ENCODE measurements at places on chromosomes 5 and 9.

GRCh38 chr9:114225561-114226212, 70.3 kb downstream of the COL27A1 start:
- no peak for DNase-seq

GRCh38 chr5:152184266-152184665, 220.8 kb downstream of the NMUR2 start:
- DNase-seq = no peak

- peak; percentile 96 for DNase-seq
Measured at GRCh38 chr9:115596021-115596745, 478.2 kb upstream of the TNC start.

DNA sequence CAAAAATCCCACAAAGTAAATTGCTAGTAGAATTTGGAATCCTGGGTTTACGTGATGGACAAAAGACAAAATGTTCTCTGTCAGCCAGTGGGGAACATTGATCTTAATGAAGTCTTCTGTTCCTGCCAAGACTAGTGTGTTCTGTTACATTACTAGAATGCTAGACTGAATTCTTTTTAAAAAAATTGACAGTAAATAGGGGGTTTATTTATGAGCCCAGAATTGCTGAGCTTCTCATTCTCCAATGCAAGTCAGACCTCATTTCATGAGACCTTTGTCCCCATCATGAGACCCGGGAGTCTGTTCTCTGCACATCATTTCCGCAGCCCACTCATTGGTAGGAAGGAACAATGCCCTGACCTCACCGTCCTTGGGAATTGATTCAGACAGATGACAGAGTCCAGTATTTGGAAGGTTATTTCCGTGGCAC, 173.8 kb upstream of the OTULINL start:
- no peak for DNase-seq

DNA sequence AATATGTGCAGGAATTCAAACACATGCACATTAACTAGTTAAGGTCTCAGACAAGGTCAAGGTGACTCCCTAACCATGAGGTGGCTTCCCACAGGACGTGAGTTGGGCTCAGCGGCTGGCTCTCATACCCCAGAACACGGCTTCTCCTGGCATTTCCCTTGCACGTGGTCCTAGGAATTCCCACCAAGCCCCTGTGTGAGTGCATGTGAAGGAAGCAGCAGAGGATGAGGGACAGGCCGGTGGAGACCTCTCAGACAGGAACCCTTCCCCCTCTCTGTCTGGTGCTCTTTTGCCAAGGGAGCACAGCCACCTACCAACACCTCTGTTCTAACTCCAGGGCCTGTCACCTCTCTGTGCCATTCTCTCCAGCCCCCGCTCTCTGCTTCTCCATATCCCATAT, 271.0 kb downstream of the FSTL4 start:
- no peak for DNase-seq

- DNase-seq = no peak
Measured at GRCh38 chr5:149953436-149954121, 7.0 kb upstream of the SLC26A2 start.

DNA sequence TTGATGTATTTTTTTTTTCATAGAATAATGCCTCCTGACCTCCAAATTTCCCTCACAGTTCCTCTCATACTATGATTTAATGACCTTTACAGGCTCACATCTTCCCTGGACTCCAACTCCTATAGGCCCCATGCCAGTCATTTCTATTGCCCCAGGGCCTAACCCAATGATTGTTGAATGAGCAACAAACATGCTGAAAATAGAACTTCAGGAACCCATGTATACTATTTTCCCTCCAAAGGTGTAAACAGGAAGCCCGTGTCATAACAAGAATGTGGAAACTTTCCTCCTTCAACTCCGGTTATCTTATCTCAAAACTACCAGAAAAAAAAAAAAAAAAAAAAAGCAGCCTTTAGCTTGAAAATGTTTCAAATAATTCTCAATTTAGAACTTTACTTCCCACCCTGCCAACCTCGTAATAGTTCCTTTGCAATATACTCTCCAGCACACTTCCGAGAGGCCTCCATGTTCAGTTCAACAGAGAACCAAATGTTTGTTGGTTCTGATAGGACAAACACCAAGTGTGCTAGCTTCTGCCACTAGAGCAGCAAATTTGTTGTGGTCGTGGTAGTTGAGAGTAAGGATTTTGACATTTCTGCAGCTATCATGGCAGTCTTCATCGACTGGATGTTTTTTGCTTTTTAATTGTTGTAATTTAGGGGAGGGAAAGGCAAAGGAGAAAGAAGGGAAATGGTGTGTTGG, 25.8 kb downstream of the TRPM6 start:
- no peak for DNase-seq

DNA sequence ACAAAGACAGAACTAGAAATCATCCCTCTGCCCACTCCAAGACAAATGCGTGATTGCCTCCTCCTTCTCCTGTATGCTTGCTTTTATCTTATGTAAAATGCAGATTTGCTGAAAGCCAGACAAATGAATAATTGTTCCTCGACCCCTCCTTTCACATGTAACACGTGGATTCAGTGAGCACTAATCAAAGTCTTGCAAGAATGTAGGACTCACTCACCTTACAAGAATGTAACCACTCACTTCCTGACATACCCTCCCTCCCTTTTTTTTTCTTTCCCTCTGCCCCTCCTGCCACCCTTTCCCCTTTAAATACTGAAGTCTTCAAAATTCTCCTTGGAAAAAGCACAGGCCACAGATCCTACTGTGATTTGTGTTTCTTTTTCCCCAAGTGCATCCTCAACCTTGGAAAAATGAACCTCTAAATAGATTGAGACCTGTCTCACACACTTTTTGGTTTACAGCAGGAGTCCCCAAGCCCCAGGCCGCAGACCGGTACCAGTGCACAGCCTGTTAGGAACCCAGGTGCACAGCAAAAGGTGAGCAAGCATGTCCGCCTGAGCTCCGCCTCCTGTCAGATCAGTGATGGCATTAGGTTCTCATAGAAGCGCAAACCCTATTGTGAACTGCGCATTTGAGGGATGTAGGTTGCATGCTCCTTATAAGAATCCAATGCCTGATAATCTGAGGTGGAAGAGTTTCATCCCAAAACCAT, 29.4 kb upstream of the HSD17B3 start:
- no peak for DNase-seq

- peak; percentile 20 for DNase-seq
Measured at GRCh38 chr9:15295761-15296405, 11.1 kb downstream of the TTC39B start.

GRCh38 chr5:103264508-103264907, 5.9 kb downstream of the MACIR start:
- DNase-seq = no peak

- DNase-seq = no peak
Measured at GRCh38 chr9:4116071-4116581, 183.7 kb downstream of the GLIS3 start.

- no peak for DNase-seq
Measured at GRCh38 chr5:8050616-8051175, 181.7 kb downstream of the MTRR start.

- no peak for DNase-seq
Measured at GRCh38 chr5:91487420-91487819, 104.3 kb upstream of the ARRDC3 start.

- no peak for DNase-seq
Measured at GRCh38 chr9:35757226-35757891, 3.3 kb upstream of the MSMP start.

DNA sequence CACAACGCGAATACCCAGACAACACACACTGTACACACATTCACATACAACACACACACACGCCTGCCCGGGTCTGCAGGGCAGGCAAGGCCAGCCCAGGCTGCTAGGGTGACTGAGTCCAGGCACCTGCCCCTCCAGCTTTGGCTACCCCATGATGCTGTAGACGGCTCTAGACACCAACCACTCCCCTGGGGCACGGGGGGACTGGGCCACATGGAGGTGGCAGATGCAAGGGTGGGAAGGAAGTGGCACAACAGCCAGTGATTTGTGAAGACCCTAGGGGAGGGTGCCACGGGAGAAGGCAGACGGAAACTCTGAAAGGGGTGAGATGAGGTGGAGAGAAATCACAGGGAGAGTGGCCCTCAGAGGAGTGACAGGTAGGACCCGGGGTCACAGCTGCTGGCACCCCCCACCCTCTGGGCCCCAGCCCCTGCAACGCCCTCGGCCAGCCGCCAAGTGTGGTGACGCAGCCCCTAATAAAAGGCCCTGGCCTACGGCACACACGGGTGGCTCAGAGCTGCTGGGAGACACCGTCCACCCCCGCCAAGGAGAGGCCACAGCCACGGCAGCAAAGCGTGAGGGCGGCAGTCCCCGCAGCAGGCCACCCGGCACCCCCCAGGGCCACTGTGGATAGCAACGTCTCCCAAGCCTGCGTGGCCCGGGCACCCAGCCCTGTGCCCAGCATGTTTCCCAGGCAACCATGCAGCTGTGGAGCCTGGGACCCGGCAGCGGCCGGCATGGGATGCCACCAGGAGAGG, 6.6 kb upstream of the CCDC187 start:
- DNase-seq = no peak

DNA sequence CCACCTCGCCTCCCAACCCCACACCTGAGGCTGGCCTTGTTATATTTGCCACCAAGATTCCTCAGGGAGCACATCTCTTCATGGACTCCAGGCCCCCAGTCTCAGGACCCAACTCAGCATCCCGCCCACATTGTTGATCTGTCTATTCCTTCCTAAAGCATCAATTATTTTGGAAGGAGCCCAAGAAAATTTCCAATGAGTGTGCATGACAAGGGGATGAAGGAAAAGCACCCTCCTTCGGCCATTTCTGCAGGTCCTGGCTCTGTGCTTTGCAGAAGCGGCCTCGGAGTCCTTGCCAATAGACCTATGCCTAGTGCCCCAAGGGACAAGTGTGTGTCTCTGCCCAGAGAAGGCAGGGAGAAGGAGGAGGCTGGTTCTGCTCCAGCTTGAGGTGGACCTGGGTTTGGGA, 273.2 kb downstream of the GADD45G start:
- DNase-seq = no peak

DNA sequence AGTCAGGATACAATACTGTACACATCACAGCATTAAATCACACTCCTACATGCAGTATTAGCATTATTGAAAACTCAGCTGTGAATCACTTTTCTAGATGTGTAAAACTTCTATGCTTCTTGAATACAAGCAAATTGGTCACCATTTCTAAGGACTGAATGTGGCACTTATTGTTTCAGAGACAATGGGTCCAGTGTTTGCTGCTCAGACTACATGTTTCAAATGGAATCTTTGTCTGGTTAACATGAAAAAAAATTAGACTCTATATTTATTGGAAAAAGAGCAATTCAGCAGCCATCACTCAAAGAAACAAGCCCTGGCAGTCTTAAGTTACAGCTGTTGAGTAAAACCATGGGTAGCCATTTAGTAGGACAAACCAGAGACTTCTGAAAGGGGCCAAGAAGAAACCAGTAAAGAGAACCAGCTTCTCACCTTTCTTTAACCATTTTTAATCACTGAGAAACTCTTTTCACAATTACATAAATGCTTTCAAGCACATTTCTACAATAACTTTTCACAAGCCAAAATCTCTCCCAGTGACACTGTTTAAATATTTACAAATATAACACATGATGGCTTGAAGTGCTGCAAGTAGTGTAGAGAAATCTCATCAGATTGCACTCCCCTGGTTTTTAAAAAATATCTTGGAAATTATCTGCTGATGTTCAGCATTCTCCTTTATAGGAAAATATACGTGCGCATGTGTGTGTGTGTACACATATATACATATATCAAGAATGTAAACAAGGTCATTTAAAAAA, 35.2 kb downstream of the OR2K2 start:
- DNase-seq = no peak

DNA sequence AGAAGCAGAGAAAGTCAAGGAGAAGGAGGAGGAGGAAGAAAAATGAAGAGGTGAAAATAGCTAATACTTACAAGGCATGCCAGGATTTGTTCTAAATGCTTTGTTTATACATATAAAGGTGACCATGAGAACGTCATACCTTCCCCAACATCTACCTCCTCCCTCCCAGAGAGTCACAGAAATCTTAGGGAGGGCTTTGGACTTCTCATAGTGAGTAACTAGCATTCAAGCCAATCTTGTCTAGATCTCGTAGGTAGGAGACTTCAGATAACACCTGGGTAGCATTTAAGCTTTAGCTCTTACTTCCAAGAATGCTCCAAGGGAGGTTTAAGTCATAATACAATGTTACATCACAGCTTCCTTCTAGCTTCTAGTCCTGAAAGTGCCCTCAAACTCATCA, 36.5 kb upstream of the GPBP1 start:
- no peak for DNase-seq

DNA sequence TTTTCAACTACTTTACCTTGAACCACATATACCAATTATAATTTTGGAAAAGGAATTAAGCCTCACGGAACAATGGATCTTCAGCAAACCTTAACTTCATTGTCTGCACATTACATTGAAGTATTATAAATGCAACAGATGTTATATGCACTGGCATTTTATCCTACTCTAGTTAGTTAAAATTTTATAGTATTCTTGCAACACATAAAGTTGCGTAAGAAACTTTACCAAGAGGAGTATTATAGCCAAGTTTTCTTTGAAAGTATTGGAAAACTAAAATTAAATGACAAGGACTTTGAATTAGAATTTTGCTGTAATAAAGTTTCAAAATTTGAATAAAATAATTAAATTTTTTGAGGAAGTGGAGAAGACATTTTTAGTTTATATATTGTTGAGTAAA, 63.4 kb upstream of the SREK1 start:
- peak; percentile 1 for DNase-seq

- no peak for DNase-seq
Measured at GRCh38 chr5:142784401-142784955, 14.3 kb downstream of the ARHGAP26 start.

DNA sequence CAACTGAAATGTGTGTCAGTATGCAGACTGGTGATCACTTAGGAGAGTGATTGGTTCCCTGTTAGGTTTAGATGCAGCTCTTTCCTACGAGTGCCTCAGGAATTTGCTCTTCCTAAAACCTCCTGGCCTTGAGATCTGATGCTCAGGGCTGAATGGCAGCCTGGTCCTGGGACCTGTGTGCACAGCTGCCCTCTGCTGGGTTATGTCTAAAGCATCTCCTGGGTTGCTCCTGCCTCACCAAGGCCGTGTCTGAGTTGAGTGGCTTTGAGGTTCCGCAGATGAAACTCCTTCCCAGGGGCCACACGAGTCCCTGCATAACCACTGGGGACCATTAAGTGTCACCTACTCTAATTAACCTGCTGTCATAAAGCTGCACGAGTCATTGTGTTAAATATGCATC, 59.5 kb downstream of the MVB12B start:
- DNase-seq = no peak

Measured in BJ (cell line).